Endothelial cell (in vitro differentiated cells): ENCODE measurements at places on chromosomes 1 and 21. TPM values are rescaled to one million over a fixed set of nuclear protein-coding genes. Genes with fewer than 3 reads are reported as not detected.

Gene SLC6A9
- 2.8 TPM for total RNA-seq

Gene GJC2
- total RNA-seq: 13.0 TPM

Gene CERS2
- total RNA-seq: 186 TPM

Gene IGSF8
- total RNA-seq: 17.2 TPM

- H3K4me1 ChIP-seq: no peaks in the 10 kb centered on the region
- no peak for DNase-seq
- H3K27me3 ChIP-seq: peaks cover 1% of the 10 kb centered on the region
- H3K4me3 ChIP-seq: no peak overlapping the region
- no peaks in the 10 kb centered on the region for H3K36me3 ChIP-seq
- H3K27ac ChIP-seq: no peak overlapping the region
These were observed 61.1 kb downstream of the RIPK4 start for GRCh38 chr21:41705546-41706262.

DNA sequence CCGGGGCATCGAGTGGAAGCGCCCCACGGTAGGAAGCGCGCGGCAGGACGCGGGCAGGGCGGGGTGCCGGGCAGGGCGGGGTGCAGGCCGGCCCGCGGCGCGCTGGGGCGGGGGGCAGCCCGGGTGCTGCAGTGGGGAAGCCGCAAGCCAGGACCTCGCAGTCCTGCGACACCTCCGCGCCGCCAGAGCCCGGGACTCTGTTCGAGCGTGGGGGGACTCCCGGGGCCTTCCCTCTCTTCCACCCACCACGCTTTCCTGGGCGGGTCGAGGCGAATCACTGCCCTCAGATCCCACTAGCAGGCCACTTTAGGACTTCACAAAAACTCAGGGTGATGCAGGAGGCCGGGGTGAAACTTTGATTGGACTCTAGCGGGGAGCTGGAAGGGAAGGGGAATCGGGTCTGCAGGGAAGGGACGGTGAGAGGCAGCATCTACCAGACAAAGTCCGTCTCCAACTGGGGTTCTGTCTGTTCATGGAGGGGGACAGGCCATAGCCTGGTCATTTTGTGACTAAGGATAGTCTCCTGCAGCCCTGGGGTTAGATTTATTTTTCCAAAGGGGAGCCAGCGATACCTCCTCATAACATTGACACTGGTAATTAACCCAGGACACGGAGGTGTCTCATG, 623 bp downstream of the CAPN2 start:
- H3K4me1 ChIP-seq: peaks cover 70% of the 10 kb centered on the region
- H3K27me3 ChIP-seq: peaks cover 12% of the 10 kb centered on the region
- H3K4me3 ChIP-seq: peak overlapping the region; percentile 96
- peak overlapping the region; percentile 67 for H3K27ac ChIP-seq

GRCh38 chr1:186033847-186034271, 299.7 kb downstream of the HMCN1 start:
- no peaks in the 10 kb centered on the region for H3K4me1 ChIP-seq
- no peak overlapping the region for H3K4me3 ChIP-seq
- no peaks in the 10 kb centered on the region for H3K27me3 ChIP-seq
